ENCODE measurements at places on chromosomes 5 and 9.

GRCh38 chr5:52043543-52043942, 660.3 kb downstream of the ISL1 start:
- DNase-seq, result no peak

GRCh38 chr5:122656160-122656559, 118.7 kb upstream of the SNX2 start:
- no peak for DNase-seq

- no peak for DNase-seq
Measured at GRCh38 chr9:27847818-27848217, 274.5 kb upstream of the C9orf72 start.

GRCh38 chr5:69004676-69005075, 89.1 kb upstream of the SLC30A5 start:
- DNase-seq, result no peak

DNA sequence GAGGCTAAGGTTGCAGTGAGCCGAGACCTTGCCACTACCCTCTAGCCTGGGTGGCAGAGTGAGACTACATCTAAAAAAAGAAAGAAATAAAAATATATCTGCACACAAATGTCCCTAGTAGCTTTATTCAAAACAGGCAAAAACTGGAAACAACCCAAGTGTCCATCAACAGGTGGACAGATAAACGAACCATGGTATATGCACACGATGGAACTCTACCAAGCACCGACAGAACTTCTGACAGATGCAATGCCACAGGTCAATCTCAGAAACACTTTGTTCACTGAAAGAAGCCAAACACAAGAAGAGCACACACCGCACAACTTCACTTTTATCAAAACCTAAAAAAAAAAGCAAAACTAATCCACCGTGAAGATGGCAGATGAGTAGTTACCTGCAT, 30.4 kb downstream of the CAMSAP1 start:
- no peak for DNase-seq

DNA sequence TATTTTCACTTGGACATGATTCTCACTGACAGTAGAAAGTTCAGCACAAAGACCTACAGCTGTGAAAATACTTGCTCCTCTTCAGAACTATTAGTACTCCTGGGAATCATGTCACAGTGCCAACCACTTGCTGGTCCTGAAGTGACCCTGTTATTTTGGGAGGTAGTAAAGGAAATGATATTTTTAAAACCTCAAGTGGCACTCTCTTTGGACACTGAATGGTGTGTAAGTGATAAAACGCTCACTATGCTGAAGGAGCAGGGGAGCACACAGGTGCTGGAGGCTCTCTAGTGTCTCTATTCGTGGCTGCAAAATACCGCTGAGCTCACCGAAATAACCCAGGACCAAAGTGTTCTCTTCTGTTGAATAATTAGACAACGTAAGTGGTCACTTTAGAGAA, 76.9 kb upstream of the SPATA31D4 start:
- DNase-seq, result no peak

- DNase-seq, result peak; percentile 67
Measured at GRCh38 chr5:35815089-35815936, 41.4 kb upstream of the IL7R start.

DNA sequence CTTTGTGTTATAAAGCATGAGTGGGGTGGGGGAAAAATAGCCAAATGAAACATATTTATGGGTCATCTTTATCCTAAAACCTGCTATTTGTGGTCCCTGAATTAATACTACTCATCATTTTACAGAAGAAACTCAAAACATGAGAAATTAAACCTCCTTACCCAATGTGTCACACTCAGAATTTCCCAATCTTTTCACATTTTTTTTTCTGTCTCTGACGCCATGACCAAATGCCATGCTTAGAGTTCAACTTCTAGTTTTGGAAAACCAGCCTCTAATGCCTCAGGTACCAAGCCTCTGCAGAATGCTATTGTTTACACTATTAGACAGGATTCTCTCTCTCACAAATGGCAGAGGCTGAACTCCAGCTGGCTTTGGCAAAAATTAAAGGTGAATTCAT, 505.5 kb upstream of the WWC1 start:
- no peak for DNase-seq

DNA sequence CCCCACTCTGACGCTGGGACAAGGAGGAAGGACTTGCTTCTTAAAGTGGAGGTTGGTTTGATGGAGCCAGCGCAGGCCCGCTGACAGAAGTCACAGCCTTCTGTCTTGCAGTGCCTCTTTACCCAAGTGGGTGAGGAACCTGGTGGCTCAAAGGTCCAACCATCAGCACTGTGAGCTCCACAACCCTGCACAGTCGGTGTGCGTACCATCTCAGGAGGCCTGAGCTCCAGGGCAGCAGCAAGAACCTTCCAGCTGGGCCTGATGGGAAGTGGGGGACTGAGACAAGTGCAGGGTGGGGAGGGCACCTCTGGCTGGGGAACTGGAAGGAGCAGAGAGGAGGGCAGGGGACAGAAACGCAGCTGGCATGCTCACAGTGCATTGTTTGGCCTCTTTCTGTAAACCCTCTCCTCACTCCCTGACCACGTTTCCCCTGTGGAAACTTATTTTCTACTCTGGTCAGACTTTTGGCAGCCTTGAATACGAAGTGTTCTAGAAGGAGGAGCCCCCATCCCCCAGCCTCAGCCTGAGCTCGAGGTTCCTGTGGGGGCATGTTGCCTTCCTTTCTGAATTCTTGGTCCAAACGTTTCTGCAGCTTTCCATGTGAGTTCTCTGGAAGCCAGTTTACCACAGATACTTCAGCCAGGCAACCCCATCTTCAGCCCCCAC, 178.5 kb upstream of the PITX1 start:
- DNase-seq, result no peak

DNA sequence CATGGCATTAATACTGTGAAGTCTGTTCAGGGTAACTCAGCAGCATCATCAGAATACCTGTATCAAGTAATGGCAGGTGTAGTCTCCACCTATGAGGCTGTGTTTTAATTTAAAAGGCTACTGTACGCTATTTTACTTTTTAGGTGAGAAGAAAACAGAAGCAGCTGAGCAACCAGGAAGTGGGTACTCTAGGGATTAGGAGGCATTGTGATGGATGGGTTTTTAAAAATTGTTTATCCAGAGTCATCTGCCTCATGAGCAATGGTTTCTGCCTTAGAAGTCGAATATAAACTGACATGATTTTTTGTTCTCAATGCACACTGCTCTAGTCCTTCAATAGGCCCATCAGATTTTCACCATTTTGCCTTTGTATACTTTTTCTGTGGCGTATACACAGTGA, 42.6 kb downstream of the PSIP1 start:
- DNase-seq, result no peak

All from CD4-positive, alpha-beta T cell treated with Interleukin-4 for 4 hours (primary cell).